ENCODE measurements at places on chromosomes 6 and 20.

DNA sequence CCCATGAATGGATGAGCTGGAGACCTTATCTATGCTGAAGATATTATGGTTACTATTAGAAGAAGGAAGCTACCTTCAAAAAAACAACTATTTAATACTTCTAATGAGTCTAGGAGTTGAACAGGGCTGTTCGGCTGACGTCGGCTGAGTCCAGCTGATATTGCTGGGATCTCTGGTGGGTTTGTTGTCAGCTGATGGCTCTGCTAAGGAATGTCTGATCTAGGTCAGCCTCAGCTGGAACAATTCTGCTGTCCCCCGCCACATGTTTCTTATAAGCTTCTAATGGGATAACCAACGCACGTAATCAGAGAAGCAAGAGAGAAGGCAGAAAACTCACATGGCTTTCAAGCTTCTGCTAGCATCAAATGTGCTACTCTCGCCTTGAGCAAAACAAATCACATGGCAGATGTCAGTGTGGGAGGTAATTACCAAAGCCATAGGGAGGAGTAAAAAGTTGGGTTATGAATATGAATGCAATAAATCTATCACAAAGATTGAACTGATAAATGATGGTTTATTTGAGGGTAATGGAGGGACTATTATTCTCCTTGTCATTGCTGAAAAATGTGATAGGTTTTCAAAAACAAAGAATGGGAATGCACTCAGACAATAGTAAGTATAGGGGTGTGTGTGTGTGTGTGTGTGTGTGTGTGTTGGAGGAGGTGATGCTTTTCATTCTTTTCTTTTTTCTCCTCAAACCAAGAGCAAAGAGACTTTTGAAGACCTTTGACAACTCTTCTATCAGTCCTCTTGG lies 71.5 kb downstream of the BTBD3 start:
- DNase-seq: no peak

- no peak for DNase-seq
Observed at GRCh38 chr6:166597711-166598440, 11.4 kb upstream of the RAMACL start.

- DNase-seq: no peak
Observed at GRCh38 chr6:34583461-34583860, 27.3 kb upstream of the SPDEF start.

GRCh38 chr20:8853805-8854338 lies 215.0 kb upstream of the PLCB4 start:
- no peak for DNase-seq

DNA sequence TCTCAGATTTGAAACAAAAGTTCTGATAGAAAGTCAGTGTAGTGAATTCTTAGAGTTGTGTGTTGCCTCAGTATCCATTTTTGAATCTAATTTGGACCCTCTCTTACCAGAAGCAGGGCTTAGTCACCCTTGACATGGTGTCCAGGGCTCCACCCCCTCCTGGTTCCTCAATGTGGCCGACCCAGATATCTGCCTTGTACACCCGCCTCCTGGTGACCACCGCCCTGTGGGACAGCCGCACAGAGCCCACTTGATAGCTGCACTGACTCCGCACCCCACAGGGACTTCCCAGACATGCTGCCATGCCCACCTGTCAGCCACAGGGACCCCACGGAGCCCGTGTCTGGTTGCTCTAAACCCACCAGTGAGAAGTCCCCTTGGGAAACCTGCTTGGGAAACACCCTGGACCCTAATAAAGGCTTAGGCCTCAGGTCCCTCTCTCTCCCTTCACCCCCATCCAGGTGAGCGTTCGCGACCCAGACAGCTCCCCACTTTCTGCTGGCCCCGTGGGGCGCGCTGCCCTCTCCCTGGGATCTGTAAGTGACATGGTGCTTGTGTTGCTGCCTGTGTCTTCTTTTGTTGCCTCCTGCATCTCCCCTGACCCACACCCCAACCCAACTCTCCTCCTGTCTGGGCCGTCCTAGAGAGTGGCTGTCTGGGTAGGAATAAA lies 47.2 kb upstream of the SYNDIG1 start:
- DNase-seq: no peak

GRCh38 chr6:11934638-11935037 lies 77.5 kb upstream of the HIVEP1 start:
- no peak for DNase-seq
